ENCODE measurements at places on chromosomes 16 and 17.

DNA sequence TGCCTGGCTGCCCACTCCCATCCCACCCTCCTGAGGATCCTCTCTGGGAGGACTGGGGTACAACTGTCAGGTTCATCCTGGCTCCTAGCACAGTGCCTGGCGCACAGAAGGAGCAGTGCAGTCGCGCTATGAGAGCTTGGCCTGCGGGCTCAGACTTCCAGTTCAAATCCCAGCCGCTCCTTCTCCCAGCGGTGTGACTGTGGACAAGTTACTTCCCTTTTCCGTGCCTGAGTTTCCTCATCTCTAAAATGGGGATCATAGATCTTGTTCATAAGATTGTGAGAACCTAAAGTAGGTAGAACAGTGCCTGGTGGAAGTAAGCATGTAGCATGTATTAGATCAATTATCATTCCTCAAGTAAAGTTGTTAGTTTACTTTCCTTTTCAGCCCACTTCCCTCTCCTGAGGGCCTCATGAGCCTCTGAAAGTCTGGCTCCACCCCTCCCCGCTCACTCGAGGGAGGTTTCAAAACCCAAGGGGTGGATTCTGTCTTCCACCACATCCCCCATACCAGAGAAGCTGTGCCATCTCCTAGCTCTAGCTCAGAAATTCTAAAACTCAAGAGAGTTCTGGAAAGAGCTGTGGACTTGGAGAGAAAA lies 19.9 kb upstream of the COL1A1 start:
- no peak for DNase-seq

GRCh38 chr17:20022701-20023100 lies 13.5 kb downstream of the SPECC1 start:
- DNase-seq, result no peak

GRCh38 chr17:57682701-57683100 lies 62.4 kb downstream of the CCDC182 start:
- DNase-seq, result no peak

DNA sequence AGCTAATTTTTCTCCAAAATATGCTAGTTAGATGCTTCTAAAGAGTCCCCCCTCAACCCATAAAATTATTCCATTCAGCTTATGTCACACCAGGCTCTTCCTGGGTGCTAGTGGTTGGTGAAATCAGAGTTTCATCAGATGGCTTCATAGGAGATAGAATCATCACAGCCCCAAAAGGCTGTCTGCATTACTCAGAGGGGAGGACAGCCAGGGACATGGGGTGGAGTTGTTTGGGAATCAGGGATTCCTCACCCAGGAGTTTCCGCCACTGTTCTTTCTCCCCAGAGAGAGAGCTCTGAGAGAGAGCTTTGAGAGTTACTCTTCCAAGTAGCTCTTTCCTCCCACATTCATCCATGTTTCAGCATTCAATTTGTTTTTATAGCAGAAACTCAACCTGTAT lies 288 bp upstream of the KRT34 start:
- no peak for DNase-seq

DNA sequence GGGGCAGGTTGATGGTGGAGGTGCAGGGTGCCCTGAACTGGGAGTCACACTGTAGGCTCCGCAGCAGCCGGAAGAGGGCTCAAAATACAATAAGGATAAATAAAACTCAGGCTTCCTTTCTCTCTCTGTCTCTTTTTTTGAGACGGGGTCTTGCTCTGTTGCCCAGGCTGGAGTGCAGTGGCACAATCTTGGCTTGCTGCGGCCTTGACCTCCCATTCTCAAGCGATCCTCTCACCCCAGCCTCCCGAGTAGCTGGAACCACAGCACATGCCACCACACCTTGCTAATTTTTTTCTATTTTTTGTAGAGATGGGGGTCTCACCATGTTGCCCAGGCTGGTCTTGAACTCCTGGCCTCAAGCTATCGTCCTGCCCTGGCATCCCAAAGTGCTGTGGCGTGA lies 32.9 kb upstream of the NPTX1 start:
- DNase-seq, result no peak

All from COR-L47 (cell line).